ENCODE measurements at places on chromosomes 3 and 15.

DNA sequence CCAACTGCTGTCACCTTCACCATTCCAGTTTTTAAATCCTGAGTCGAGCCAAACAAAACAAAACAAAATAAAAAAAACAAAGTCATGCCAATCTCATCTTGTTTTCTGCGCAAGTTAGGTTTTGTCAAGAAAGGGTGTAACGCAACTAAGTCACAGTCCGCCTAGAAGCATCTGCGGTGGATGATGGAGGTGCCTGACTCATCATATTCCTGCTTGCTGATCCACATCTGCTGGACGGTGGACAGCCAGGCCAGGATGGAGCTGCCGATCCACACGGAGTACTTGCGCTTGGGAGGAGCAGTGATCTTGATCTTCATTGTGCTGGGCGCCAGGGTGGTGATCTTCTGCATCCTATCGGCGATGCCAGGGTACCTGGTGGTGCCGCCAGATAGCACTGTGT, 162.1 kb downstream of the WDR76 start:
- DNase-seq, result no peak
- H3K36me3 ChIP-seq, result no peaks in the 10 kb centered on the region
- H3K27me3 ChIP-seq, result no peaks in the 10 kb centered on the region
- no peaks in the 10 kb centered on the region for H3K4me1 ChIP-seq
- no peak overlapping the region for H3K4me3 ChIP-seq

- no peak for DNase-seq
- H3K4me3 ChIP-seq, result no peak within 1 kb of the TSS
- peaks cover 6% of the 10 kb centered on the region for H3K27me3 ChIP-seq
- no peaks in the 10 kb centered on the region for H3K36me3 ChIP-seq
Measured at GRCh38 chr3:10816019-10816862, at the start of gene SLC6A11. SLC6A11 (plus strand) TSS chr3:10816228; CDS start chr3:10816266, 38 bp downstream.

DNA sequence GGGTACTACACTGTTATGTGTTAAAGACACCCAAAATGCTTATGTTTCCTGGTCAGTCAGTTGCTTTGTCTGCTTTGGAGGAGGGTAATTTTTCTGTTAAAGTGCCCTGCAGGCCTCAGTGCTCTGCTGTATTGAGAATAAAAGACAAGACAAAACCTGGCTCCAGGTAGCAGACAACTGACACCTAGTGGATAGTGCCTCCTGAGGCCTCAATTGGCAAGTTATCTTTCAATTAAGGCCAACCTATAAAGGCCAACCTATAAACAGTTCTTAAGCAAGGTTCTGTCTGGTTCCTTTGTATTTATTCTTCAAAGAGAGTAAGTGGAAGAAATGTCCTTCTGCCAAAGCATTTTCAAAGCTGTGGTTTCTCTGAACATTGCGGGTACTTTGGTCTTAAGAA, 773.8 kb downstream of the MECOM start:
- H3K27me3 ChIP-seq, result no peaks in the 10 kb centered on the region
- H3K4me3 ChIP-seq, result no peak overlapping the region
- H3K27ac ChIP-seq, result no peak overlapping the region
- H3K36me3 ChIP-seq, result no peaks in the 10 kb centered on the region
- no peak for DNase-seq
- no peaks in the 10 kb centered on the region for H3K4me1 ChIP-seq

DNA sequence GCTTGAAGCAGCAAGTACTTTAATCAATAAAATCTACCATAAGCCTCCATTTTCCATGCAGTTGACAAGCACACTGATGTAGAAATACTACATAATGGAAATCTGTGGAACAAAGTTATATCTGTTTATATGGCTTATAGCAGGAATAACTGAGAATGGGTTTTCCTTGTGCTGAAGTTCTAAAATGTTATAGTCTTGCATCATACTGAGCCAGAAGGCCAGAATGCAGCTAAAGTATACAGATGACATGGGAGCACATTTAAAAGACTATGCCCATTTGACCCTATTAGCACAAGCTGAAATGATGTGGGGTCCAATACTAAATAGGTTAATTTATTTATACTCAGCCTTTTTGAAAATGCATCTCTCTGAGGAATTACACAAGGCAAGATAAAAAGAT, 25.1 kb downstream of the SLC24A5 start:
- DNase-seq, result no peak
- no peaks in the 10 kb centered on the region for H3K4me1 ChIP-seq
- no peaks in the 10 kb centered on the region for H3K36me3 ChIP-seq
- H3K27me3 ChIP-seq, result no peaks in the 10 kb centered on the region
- H3K4me3 ChIP-seq, result no peak overlapping the region
- H3K27ac ChIP-seq, result no peak overlapping the region

- no peaks in the 10 kb centered on the region for H3K27me3 ChIP-seq
- H3K36me3 ChIP-seq, result no peaks in the 10 kb centered on the region
- DNase-seq, result no peak
- no peaks in the 10 kb centered on the region for H3K4me1 ChIP-seq
- no peak overlapping the region for H3K27ac ChIP-seq
Measured at GRCh38 chr3:171127611-171128010, 101.1 kb upstream of the SLC2A2 start.

- peak; percentile 52 for DNase-seq
- H3K27ac ChIP-seq, result no peak overlapping the region
- peaks cover 3% of the 10 kb centered on the region for H3K4me1 ChIP-seq
- no peaks in the 10 kb centered on the region for H3K27me3 ChIP-seq
Measured at GRCh38 chr3:96863129-96863740, 48.8 kb downstream of the EPHA6 start.

GRCh38 chr15:59997070-59997701, 6.9 kb upstream of the FOXB1 start:
- H3K4me1 ChIP-seq, result peaks cover 20% of the 10 kb centered on the region
- peak; percentile 95 for DNase-seq
- peak overlapping the region; percentile 78 for H3K27ac ChIP-seq
- no peaks in the 10 kb centered on the region for H3K36me3 ChIP-seq
- H3K4me3 ChIP-seq, result peak overlapping the region; percentile 62

DNA sequence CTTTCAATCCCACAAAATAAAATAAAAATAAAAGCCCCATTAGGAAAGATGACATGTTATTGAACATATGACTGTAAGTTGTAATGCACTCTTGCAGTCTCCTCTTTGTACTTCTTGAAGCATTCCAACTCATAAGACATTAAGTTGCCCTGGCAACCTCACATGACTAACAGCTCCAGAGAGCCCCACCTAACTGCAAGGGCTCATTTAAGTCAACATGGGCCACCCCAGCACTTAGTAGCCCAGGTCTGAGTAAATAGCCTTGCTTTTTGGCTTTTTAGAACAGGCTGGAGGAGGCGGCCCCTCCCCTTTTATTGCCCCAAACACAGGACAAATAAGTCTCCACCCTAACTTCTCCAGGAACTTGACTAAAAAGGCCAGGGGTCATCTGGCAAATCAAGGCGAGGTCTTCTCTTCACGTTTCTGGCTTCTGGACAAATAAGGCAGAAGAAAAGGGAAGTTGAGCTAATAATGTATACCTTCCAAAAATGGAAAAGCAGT, 135.1 kb downstream of the TMCO5A start:
- no peaks in the 10 kb centered on the region for H3K36me3 ChIP-seq
- H3K27ac ChIP-seq, result peak overlapping the region; percentile 62
- no peak for DNase-seq
- H3K27me3 ChIP-seq, result no peaks in the 10 kb centered on the region
- peaks cover 52% of the 10 kb centered on the region for H3K4me1 ChIP-seq

DNA sequence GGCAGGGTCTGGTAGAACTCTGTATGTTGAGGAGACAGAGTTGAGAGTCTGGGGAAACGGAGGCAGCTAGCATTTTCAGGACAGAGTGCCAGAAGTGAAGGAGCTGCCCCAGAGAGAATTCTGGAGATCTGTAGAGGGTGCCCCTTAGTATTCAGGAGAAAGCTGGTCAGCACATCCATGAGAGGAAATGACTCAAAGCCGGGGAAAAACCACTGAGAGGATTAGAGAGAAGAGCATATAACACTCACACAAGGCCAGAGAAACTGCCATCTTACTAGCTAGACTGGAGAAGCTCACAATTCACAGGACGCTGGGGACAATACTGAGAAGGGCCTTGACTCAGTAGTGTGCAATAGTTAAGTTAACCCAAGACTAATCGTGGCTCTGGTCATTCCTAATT, 75.7 kb upstream of the DPPA4 start:
- no peaks in the 10 kb centered on the region for H3K36me3 ChIP-seq
- H3K4me1 ChIP-seq, result no peaks in the 10 kb centered on the region
- H3K4me3 ChIP-seq, result no peak overlapping the region

GRCh38 chr15:96270581-96271172, 59.8 kb upstream of the NR2F2 start:
- H3K4me1 ChIP-seq, result no peaks in the 10 kb centered on the region
- no peak overlapping the region for H3K27ac ChIP-seq
- no peaks in the 10 kb centered on the region for H3K36me3 ChIP-seq
- no peak overlapping the region for H3K4me3 ChIP-seq
- no peak for DNase-seq
- H3K27me3 ChIP-seq, result no peaks in the 10 kb centered on the region

DNA sequence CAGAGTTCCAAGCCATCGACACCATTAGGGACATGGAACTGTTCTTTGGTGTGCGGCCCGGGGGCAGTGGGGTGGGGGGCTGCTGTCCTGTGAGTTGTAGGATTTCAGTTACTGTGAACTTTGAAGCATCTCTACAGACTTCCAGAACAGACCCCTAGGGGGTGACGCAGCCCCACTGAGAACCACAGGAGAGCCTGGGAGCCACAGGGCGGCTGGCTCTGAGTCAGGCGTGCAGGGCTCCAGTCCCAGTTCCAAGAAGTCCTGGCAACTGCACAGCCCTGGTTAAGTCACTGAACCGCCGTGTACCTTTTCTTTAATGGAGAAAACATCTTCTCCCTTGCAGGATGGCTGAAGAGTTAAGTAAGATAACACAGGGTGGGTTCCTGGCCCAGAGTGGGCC, 23.5 kb upstream of the LRTM1 start:
- H3K27me3 ChIP-seq, result no peaks in the 10 kb centered on the region
- no peak overlapping the region for H3K27ac ChIP-seq
- H3K4me1 ChIP-seq, result no peaks in the 10 kb centered on the region
- H3K4me3 ChIP-seq, result no peak overlapping the region
- DNase-seq, result no peak

- no peak for DNase-seq
- no peak overlapping the region for H3K4me3 ChIP-seq
- H3K27ac ChIP-seq, result no peak overlapping the region
- no peaks in the 10 kb centered on the region for H3K36me3 ChIP-seq
Measured at GRCh38 chr15:44550256-44550655, 13.3 kb downstream of the EIF3J start.

DNA sequence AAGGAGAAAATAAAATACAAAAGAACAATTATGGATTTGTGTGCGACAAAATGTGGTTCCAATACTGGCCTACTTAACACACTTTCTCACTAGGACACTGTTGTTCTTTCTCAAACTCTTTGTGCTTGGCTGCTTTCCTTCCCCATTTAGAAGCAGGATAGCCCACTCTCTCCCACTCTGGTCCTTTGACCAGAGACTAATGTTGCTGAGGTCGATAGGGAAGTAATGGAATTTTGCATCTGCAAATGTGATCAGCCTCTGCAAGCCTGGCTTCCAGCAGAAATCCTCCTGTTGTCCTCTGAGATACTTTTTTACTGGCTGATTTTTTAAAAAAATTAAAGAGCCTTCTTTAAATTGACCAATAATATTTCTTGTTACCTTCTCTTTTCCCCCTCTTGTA, 71.0 kb downstream of the PPM1L start:
- no peaks in the 10 kb centered on the region for H3K36me3 ChIP-seq
- no peak for DNase-seq
- no peak overlapping the region for H3K4me3 ChIP-seq
- no peaks in the 10 kb centered on the region for H3K27me3 ChIP-seq

DNA sequence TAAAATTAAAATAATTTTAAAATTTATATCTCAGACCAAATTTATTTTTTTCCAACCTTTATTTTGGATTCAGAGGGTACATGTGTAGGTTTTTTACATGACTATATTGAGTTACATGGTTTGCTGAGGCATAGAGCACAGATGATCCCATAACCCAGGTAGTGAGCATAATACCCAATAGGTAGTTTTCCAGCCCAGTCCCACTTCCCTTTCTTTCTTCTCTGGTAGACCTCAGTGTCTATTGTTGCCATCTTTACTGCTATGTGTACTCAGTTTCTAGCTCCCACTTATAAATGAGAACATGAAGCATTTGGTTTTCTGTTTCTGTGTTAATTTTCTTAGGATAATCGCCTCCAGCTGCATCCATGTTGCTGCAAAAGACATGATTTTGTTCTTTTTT, 338.1 kb downstream of the EFHB start:
- H3K4me1 ChIP-seq, result peaks cover 7% of the 10 kb centered on the region
- no peak overlapping the region for H3K27ac ChIP-seq
- H3K36me3 ChIP-seq, result no peaks in the 10 kb centered on the region
- H3K27me3 ChIP-seq, result no peaks in the 10 kb centered on the region

GRCh38 chr3:133236901-133237300, 163.0 kb upstream of the BFSP2 start:
- no peak overlapping the region for H3K4me3 ChIP-seq
- no peaks in the 10 kb centered on the region for H3K4me1 ChIP-seq
- no peak overlapping the region for H3K27ac ChIP-seq

- no peaks in the 10 kb centered on the region for H3K36me3 ChIP-seq
- H3K4me1 ChIP-seq, result no peaks in the 10 kb centered on the region
- H3K27me3 ChIP-seq, result no peaks in the 10 kb centered on the region
- DNase-seq, result no peak
- H3K27ac ChIP-seq, result no peak overlapping the region
- H3K4me3 ChIP-seq, result no peak overlapping the region
Measured at GRCh38 chr3:199835-200234, 3.3 kb downstream of the CHL1 start.

DNA sequence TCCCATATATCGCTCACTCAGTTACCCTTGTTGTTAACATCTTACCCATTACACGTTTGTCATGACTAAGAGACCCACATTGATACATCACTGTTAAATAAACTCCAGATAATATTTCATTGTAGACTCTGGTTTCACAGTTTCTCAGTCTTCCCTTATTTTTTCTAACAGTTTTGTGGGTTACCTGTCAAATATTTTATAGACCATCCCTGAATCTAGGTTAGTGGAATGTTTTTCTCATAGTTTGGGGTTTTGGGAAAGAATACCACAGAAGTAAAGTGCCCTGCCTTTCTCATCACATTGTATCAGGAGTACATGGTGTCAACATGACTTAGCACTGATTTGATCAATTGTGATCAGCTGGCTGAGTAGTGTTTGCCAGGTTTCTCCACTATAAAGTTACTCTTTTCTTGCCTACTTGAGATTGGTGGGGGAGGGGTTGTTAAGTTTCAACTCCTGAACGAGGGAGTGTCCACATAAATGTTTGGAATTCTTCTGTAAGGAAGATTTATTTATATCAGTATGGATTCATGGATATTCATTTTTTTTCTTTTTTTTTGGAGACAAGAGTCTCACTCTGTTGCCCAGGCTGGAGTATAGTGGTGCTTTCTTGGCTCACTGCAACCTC, 25.9 kb downstream of the RNF111 start:
- H3K27ac ChIP-seq, result no peak overlapping the region
- no peaks in the 10 kb centered on the region for H3K4me1 ChIP-seq
- no peak for DNase-seq
- no peaks in the 10 kb centered on the region for H3K27me3 ChIP-seq
- H3K36me3 ChIP-seq, result no peaks in the 10 kb centered on the region

GRCh38 chr15:88983861-88984429, 70.8 kb upstream of the MFGE8 start:
- H3K27ac ChIP-seq, result no peak overlapping the region
- H3K4me3 ChIP-seq, result no peak overlapping the region
- DNase-seq, result no peak
- H3K36me3 ChIP-seq, result no peaks in the 10 kb centered on the region

- H3K27me3 ChIP-seq, result no peaks in the 10 kb centered on the region
- no peak overlapping the region for H3K4me3 ChIP-seq
- no peak overlapping the region for H3K27ac ChIP-seq
- DNase-seq, result no peak
Measured at GRCh38 chr3:187082758-187083375, 56.4 kb downstream of the RPL39L start.

- H3K4me1 ChIP-seq, result no peaks in the 10 kb centered on the region
- no peak for DNase-seq
- no peak overlapping the region for H3K27ac ChIP-seq
- H3K36me3 ChIP-seq, result no peaks in the 10 kb centered on the region
Measured at GRCh38 chr3:40302784-40303183, 6.7 kb upstream of the EIF1B start.
